ENCODE measurements at places on chromosomes 6 and 20.

DNA sequence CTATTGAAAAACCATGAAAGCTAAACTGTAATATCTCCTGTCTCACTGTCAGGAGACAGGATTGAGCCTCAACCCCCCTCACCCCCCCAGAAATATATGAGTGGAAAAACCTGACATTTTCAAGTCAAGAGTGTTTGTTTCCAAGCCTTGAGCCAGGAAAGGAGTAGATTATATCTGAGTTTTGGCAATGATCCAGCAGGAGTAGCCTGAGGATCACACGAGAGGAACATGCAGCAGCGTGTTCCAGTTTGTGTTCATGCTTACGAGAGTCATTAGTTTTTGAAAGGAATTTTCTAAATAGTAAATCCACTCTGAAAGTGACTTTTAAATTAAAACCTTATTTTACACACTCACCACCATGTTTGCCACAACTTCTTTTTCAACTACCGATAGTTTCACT lies 15.8 kb downstream of the IL22RA2 start:
- DNase-seq = no peak

DNA sequence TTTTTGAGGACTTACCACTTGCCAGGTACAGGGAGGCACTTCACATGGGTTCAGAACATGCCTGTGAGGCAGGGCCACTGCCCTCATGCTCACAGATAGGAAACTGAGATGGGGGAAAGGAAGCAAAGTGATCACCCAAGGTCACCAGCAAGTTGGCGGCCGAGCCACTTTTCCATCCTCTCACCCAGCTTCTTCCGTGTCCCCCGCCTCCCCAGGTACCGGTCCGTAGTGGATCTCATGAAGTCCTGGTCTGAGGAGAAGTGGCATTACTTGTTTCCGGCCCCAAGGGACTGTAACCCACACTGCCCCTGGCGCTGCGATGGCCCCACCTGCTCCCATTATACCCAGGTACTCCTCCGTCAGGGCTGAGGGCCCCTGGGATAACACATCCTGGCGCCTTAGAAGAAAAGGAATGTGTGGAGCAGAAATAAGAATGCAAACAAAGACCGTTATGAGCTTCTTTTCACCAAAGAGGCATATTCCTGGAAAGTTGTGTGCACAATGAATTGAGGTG lies 6.4 kb downstream of the R3HDML start:
- DNase-seq = no peak

DNA sequence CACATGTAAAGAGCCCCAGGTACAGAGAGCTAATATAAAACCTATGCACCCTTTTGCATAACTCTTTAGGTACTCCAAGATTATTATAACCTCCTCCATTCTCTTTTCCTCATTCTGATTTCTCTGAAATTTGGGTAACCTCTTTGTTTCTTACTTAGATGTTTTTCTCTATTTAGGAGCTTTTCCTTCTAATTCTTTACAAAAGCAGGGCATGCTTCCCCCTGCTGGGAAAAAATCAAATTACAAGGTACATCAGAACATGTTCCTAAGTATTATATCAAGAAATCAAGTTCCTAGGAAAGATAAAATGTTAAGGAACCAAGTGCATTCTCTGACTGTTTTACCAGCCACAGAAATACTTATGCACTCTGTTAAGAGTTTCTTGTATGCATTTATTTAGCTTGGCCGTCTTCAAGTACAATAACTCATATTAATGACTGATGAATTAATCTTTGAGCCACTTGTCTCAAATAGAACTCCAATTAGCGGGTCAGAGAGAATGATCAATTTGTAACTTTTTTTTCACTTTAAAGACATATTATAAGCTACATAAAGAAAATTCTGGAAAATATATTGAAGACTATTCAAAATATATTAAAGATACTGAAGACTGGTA lies 2.1 kb downstream of the KHDRBS2 start:
- DNase-seq = no peak

GRCh38 chr6:37838219-37838921 lies 18.8 kb downstream of the ZFAND3 start:
- DNase-seq = no peak

DNA sequence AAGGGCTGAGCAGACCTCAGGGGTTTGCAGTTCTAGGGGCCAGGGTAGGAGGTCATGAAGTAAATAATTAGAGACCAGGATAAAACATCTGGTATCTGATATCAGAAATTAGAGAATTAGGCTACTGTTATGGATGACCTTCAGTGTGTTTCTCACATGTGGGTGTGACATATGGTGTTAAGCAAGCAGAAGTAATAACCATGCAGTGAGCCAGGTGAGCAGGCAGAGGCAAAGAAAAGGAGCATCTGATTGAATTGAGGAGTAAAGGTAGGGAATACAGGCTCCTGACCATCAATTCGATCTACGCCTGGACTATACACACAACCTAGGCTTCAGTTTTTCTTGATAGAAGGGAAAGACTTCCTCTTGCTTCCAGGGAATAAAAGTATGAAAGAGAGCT lies 34.7 kb upstream of the MAP3K7 start:
- no peak for DNase-seq

GRCh38 chr20:14453259-14453658 lies 115.8 kb upstream of the FLRT3 start:
- no peak for DNase-seq

GRCh38 chr20:9109566-9109965 lies 40.7 kb downstream of the PLCB4 start:
- no peak for DNase-seq

- DNase-seq = peak; percentile 46
Observed at GRCh38 chr6:2952557-2953095, 18.7 kb downstream of the SERPINB6 start.

- DNase-seq = no peak
Observed at GRCh38 chr6:155154158-155154830, 109.5 kb upstream of the CLDN20 start.

- DNase-seq = no peak
Observed at GRCh38 chr20:20837574-20838021, 125.2 kb upstream of the RALGAPA2 start.

DNA sequence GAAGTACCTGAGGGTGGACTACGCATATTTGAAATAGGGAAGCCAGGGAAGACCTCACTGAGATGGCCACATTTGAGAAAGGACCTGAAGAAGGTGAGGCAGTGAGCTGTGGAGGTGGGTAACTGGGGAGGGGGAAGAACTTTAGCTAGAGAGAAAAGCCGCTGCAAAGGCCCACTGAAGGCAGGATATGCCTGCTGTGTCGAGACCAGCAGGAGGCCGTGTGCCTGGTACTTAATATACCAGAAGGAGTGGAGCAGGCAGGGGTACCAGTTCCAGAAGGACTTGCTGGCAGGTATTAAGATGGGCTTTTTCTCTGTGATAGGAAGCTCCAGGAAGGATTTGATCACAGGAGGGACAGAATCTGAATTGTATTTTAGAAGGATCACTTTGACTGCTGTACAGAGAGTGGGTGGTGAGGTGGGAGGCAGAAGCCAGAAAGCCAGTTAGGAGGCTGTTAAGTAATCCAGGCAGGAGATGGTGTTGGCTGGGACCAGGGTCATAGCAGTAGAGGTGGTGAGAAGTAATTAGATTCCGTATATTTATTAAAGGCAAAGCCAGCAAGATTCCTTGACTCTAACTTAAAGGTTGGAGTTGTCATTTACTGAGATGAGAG lies 54.2 kb upstream of the FANCE start:
- DNase-seq = no peak

GRCh38 chr6:54195637-54196036 lies 84.4 kb downstream of the MLIP start:
- DNase-seq = no peak

DNA sequence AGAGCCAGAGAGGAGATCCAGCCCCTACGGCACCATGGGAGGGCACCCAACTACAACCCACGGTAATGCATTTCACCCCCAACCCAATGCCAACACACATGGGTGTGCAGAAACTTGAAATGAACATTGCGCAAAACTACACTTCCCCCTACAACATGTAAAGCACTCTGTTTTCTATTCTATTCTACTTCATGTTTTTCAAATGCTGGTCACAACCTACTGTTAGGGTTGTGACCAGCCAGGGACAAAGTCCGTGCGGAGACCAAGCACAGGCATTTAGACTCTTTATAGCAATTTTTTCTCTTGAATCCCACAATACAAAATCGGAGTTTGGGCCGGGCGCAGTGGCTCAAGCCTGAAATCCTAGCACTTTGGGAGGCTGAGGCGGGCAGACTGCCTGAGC lies 90.6 kb downstream of the MRPL14 start:
- no peak for DNase-seq

DNA sequence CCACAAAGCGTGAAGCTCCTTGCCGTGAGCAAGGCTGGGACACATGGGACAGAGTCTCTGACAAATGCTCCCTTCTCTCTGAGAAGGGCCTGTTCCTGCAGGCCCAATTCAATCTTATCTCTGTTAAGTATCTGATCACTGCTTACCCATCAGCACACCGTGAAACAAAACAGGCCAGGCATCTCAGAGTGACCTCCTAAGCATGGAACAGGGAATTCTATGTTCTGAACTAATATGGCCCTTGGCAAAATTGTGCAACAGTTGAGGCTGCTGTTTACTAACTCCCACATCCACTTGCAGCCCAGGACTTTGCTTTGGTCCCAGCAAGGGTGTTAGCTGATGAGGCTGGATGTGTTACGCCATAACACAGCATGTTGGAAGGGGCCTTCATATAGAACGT lies 79.2 kb downstream of the GCLC start:
- DNase-seq = no peak

DNA sequence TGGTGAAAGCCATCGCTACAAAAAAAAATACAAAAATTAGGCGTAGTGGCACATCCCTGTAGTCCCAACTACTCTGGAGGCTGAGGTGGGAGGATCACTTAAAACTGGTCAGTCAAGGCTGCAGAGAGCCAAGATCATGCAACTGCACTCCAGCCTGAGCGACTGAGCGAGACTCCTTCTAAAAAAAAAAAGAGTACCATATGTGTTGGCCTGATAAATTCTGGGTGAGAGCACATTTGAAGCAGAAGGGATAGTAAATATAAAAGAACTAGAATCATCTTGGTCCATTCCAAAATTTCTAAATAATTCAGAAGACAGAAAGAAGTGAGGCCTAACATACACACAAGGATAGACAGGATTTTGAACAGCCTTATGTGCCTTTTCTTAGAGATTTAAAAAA lies 2.2 kb downstream of the IBTK start:
- DNase-seq = no peak
